AML-193 (cell line): ENCODE measurements at places on chromosomes 1 and 21.

- DNase-seq: no peak
Observed at GRCh38 chr1:42983253-42983652, 24.6 kb upstream of the SLC2A1 start.

- no peak for DNase-seq
Observed at GRCh38 chr1:14926229-14926628, 227.3 kb upstream of the TMEM51 start.

- no peak for DNase-seq
Observed at GRCh38 chr1:246210756-246211155, 296.3 kb downstream of the SMYD3 start.

DNA sequence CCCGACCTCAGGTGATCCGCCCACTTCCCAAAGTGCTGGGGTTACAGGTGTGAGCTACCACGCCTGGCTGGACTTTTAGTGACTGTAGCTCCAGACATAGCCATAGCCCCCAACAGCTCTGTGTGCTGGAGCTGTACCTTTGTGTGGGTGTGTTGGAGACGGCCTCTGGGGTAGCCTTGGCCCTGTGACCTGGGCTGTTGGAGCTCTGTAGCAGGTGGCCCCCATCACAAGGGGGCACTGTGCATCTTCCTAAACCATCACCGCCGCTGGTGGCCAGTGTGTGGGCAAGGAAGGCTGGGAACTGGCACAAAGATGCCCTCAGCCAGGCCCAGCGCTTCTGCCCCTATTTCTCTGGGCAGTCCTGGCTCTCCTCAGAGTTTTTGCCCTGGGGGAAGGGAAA lies 38.4 kb upstream of the FOXO6 start:
- peak; percentile 7 for DNase-seq

DNA sequence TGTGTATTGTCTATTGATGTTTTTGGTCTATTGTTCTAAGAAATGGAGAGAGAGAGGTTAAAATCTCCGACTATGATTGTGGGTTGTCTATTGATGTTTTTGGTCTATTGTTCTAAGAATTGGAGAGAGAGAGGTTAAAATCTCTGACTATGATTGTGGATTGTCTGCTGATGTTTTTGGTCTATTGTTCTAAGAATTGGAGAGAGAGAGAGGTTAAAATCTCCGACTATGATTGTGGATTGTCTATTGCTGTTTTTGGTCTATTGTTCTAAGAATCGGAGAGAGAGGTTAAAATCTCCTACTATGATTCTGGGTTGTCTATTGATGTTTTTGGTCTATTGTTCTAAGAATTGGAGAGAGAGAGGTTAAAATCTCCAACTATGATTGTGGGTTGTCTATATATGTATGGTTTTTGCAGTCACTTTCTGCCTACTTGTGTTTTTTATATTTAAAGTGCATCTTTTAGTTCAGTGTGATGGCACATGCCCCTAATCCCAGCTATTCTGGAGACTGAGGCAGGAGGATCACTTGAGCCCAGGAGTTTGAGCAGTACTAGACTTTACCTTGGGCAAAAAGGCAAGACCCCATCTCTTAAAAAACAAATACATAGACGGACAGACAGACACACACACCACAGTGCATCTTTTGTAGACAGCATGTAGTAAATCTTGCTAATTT lies 16.2 kb downstream of the C1orf159 start:
- DNase-seq: no peak

DNA sequence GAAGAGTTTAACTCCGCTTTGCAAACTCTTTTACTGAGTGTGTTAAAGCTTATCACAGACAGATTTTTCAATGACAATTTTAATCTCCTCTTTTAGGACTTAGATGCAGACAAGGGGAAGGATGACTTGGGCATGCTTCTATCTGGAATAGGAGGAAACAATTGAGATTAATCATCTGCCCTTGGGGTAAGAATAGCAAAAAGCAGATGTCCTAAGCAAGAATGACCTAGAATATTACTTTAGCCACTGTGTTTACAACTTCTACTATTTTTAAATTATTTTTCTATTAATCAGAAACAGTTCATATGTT lies 569.0 kb upstream of the ADGRL2 start:
- DNase-seq: no peak

GRCh38 chr1:93434987-93435386 lies 12.9 kb upstream of the FNBP1L start:
- no peak for DNase-seq

DNA sequence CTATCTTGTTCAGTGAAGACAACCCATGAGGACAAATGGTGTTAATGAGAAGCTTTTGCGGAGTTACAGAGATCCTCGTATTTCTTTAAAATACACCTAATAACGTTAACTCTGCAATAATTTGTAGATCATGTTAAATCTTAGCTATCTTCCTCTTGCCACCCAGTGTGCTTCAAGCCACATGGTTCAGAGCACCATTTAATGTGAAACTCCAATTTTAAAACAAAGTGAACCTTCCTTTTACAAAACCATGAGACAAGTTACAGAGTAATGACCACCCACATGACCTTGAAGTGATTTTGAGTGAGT lies 1.7 kb upstream of the KCNE2 start:
- DNase-seq: no peak

GRCh38 chr21:43902441-43902840 lies 37.4 kb downstream of the AGPAT3 start:
- no peak for DNase-seq

DNA sequence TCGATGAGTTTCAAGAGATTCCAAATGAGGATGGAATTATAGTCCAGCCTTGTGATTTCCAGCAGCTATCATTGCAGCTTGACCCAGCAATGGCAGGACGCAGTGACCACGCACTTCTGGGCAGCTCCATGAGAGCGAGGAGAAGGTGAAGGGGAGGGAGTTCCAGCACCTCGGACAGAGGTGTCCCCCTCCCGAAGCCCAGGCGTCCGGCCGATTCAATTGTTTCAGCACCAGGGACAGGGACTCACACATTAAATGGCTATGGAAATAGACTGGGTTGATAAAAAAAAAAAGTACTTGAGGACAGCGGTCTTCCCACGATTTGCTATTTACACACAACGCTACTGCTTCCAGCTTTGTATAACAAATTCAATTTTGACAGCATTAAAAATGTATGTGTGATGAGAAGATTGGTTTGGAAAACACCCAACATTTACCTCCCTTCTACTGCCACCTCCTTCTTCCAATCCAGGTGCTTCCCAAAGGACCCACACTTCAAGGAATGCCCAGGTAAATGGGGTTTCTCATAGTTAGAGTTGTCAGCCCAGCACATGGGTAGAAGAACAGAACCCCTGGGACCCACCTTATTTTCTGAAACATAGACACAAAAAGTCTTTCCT lies 71.8 kb downstream of the DISP3 start:
- peak; percentile 54 for DNase-seq

GRCh38 chr1:204307334-204307883 lies 52.3 kb downstream of the PLEKHA6 start:
- DNase-seq: no peak

DNA sequence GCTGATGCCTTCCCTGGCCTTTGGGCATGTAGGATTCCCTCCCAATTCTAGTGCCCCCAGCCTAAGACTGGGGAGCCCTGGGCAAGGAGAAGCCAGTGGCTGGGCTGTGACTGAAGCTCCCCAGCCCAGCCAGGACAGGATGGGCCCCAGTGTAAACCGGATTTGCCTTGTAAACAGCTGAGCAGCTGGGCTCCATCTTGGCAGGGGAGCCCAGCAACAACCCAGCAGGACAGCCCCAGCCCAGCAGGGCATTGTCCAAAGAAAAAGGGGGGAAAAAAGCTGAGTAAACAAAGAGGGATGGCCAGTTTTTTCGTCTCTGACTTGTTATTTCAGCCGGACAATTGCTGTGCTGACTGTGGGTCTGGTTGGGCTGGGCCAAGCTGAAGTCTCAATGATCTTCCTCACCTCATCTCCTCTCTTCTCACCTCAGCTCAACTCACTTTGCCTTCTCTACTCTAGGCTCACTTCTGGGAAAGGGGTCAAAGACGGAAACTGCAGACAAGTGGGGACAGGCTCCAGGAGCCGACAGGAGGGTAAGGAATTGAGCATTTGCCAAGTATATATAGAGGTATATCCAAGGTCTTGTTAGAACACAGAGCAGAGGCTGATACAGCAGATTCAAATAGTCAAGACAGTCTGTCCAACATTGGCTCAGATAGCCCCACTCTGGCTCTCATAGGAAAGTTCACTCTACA lies 97.7 kb downstream of the TMEM53 start:
- no peak for DNase-seq

DNA sequence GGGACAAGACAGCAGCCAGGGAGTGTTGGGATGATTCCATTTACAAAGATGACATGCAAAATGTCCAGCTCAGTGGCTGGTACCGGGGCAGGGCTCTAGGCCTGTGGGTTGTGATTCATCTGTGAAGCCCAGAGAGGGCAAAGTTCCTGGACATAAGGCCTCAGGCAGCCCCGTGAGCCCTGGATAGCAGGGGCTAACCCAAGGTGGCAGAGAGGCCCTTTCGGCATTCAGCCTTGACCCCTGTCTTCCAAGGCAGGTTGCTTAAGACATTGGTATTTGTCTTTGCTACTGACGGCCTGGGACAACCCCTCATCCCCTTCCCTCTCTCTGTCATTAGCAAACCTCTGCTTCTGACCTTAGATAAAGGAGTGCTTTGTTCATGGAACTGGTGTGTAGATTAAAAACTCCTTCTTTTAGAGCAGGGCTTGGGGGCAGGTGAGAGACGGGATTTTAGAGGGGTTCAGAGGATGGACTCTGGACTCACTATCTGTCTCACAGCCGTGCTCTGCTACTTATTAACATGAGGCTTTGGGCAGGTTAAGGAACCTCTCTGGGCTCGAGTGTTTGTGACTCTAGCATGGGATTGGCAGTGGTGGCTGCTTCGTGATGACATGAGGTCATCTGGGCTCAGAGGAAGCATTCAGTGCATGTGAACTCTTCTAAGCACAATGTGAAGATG lies 36.3 kb downstream of the TMEM51 start:
- no peak for DNase-seq

GRCh38 chr1:201405484-201405831 lies 6.3 kb upstream of the LAD1 start:
- DNase-seq: no peak

DNA sequence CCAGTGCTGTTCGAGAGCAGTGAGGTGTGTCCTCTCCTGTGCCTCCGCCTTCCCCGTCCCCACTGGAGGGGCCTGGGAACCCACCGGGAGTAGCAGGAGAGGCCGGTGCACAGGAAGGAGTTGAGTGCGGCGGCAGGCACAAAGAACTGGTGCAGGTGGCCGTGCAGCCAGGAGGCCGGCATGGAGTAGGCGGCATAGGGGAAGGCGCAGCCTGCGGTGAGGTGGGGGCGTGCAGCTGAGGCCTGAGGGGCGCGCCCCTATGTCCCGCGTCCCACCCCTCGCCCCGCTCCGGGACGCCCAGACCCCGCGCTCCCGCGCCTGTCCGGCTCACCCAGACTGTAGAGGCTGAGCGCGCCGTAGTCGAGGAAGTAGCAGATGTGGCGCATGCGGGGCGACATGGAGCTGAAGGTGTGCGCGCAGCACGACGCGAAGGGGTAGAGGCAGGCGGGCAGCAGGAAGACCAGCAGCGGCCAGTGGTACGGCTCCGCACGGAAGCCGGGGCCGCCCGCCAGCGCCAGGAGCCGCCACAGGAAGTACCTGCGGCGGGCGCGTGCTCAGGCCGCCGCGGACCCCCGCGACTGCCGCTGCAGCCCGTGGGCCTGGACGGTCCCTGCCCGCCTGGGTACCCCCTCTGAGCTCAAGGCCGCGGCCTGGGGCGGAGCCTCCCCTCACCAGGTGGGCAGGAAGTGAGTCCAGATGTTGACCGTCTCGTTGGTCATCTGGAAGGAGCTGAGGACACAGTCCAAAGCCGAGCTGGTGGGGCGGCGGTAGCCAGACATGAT lies 2.2 kb downstream of the PAQR6 start:
- DNase-seq: no peak

DNA sequence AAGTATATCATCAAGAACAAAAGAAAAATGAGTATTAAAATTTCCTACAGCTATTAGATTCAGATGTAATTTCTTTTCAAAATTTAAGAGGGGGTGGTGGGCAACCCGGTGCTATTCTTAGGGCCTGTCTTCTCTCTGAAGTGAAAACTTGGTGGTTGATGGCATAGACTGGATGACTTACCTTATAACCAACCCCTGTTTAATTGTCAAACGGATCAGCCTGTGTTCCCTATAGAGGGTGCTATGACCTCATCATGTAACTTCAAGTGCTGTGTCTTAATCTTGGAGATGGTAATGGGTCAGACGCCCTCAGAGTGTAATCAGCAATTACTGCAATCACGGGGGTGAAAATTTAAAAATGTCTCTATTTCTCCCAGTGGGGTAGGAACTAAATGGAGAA lies 176.2 kb downstream of the PCP4 start:
- DNase-seq: no peak

DNA sequence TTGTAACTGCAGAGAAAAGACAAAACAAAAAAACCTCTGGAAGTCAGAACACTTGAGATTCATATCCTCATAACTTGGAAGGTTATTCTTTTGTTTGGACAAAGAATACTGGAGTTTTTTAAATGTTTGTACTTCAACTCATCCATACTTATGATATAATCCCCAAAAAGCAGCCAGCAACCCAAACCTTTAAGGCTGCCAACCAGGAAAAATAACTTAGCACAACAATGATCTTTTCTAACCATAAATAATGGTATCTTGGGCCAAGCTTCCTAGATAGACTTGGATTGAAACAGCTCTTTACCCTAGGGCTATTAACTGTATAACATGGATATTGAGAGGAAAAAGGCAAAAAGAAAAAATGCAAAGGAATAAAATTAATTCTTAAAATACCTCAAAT lies 335.1 kb downstream of the LTN1 start:
- no peak for DNase-seq

DNA sequence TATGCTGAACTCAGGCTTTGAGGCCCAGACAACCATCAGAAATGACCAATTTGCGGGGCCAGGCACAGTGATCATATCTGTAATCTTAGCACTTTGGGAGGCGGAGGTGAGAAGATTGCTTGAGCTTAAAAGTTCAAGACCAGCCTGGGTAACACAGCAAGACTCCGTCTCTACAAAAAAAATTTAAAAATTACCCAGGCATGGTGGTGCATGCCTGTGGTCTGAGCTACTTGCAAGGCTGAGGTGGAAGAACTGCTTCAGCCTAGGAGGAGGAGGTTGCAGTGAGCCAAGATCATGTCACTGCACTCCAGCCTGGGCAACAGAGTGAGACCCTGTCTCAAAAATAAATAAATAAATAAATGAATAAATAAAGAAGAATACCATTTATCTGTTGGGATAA lies 156.5 kb downstream of the EIF4G3 start:
- no peak for DNase-seq

GRCh38 chr1:170461291-170461747 lies 70.6 kb upstream of the GORAB start:
- DNase-seq: no peak

DNA sequence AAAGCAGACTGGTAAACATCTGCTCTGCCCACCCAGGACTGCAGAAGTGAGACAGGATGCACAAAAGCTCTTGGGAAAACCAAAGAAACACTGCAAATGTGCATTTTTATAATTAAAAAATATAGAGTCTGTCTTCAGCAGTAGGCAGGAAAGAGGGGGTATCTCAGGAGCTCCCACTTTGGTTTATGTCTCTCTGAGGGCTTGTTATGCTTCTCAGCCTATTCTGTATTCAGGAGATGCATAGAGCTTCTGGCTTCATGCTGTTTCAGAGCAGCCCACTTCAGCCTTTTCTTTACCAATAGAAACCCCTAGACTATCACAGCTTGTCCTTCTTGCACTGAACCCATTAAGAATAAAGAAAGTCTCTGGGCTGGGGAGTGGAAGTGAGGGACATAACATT lies 148.0 kb downstream of the ROR1 start:
- no peak for DNase-seq
